ENCODE measurements at places on chromosomes 16 and 17.

DNA sequence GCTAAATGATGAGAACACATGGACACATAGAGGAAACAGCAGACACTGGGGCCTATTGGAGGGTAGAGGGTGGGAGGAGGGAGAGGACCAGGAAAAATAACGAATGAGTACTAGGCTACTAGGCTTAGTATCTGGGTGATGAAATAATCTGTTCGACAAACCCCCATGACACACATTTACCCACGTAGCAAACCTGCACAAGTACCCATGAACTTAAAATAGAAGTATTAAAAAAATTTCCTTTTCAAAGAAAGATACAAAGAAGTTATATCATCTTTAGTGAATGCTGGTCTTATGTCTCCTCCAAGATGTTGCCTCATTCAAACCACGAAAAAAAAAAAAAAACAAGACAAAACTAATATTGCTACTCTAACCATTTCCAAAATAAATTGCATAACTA is 31.7 kb downstream of the MBTD1 start:
- DNase-seq: no peak

DNA sequence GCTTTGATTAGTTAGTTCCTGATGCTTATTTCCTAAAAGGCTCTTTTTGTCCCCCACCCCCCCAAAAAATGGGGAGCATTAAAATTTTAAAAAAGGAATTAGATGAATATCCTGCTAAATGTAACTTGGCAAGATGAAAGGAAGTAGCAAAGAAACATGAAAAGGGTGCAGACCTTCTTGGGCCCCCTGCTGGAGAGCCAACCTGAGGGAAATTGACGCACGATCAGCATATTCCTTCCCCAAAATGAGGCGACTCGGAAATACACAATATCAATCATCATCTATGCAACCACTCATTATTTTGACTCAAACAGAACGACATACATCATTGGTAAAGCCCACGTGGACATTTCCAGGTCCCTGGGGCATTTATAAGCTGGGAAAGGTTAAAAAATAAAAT is 59.7 kb downstream of the GRIN2A start:
- no peak for DNase-seq

- DNase-seq: no peak
Measured at GRCh38 chr17:6454495-6455320, 10.5 kb downstream of the PIMREG start.

GRCh38 chr16:8716592-8716991 is 42.2 kb downstream of the ABAT start:
- no peak for DNase-seq

DNA sequence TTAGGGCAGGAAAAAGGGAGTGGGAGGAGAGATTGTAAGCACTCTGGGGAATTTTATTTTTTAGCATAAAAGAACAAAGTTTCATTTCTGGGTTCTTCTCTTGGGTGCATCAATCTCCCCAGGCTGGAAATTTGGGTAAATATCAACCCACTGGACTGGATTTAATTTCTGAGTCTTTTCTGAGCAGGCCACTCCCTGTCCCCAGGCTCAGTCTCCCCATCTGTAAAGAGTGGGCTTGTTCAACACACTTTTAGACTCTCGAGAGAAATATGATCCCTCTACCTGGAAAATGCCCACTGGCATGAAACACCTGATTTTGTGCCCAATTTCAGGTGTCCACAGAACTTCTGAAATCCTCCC is 617 bp upstream of the VTN start:
- no peak for DNase-seq

DNA sequence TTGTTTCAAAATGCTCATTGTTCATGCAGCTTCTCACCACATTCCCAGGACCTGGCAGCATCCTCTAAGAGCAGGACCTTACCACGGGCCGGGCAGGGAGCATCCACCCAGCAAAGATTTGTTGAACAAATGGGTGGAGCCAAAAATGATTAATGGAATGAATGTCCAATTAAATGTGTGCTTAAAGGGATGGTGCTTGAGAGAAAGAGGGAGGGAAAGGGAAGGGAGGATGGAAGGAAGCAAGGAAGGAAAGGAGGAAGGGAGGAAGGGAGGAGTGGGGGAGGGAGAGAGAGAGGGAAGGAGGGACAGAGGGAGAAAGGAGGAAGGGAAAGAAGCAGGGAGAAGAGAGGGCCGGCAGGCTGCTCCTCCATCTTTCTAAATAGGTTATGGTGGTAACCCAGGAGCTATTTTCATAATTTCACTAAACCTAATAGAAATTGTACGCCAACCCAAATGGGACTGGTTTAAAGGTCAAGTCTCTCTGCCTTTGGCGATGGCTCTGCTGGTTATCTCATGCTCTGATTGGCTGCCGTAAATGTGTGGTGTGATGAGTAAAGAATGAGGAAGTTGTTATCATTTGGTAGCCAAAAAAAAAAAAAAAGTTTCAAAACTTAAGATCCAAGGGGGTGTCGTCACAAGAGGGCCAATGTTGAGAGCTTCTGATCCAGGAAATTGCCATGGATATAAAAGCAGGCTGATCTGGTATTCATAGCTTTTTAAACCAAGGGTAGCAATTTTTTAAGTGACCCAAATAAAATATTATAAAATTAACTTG is 126.7 kb upstream of the FOXF1 start:
- DNase-seq: no peak

DNA sequence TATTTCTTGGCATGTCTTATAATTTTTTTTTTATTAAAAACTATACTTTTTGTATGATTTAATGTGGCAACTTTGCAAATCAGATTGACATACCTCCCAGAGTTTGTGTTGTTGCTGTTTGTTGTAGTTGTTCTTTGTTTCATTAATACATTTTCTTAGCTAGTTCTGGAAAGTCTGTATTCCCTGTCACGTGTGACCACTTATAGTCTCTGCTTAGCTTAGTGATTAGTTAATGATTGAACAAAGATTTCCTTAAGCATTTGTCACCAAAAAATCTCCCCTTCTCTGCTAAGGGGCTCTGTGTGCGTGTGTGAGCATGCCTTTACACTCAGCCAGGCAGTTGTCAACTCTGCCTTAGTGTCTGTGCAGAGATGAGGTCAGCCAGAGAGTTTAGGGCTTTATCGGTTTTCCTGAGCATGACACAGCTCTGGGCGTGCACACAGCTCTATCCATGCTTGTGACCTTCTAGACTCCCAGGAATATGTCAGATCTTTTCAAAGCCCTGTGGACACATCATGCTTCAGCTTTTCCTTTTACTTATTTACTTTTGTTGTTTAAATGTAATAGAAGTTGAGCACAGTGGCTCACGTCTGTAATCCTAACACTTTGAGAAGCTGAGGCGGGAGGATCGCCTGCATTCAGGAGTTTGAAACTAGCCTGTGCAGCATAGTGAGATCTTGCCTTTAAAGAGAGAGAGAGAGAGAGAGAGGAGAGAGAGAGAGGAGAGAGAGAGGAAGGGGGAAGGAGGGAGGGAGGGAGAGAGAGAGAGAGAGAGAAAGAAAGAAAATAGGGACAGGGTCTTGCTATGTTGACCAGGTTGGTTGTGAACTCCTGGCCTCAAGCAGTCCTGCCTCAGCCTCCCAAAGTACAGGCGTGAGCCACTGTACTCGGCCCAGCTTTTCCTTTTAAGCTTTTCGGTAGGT is 21.9 kb downstream of the DNAI2 start:
- DNase-seq: no peak

DNA sequence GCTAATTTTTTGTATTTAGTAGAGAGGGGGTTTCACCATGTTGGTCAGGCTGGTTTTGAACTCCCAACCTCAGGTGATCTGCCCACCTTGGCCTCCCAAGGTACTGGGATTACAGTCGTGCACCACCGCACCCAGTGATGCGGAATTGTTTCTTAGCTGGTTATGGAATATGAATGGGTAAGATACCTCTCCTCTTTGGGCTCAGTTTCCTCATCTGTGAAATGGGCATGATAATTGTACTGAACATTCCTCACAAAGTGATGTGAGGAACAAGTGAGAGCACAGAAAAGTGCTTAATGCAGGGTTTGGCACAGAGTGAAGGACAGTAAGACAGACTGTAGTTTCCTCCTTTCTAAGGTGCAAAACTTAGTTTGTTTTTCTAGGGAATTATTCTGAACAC is 31.0 kb upstream of the NFAT5 start:
- no peak for DNase-seq

DNA sequence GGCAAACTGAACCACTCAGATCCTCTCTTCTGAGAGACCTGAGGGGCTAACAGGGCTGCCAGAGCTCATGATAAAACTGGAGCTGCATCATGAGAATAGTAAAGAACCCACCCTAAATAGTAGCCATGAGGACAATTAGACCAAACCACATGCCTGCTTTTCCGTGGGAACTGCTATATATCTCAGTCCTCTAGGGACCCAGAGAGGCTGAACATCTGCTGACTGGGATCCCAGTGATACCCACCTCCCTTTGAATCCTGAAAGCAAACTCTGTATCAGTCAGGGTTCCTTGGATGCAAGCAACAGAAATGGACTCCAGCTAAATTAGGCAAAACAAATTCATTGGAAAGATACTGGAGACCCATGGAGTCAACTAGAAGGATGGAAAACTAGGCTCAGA is 6.5 kb downstream of the MT1X start:
- no peak for DNase-seq

DNA sequence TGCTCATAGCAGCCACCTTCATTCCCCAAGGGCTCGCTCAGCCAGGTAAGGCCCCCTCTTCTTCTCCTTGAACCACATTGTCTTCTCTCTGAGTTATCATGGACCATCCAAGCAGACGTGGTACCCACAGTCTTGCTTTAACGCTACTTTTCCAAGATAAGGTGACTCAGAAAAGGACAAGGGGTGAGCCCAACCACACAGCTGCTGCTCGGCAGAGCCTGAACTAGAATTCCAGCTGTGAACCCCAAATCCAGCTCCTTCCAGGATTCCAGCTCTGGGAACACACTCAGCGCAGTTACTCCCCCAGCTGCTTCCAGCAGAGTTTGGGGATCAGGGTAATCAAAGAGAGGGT is 272 bp downstream of the CCL2 start:
- DNase-seq: no peak

DNA sequence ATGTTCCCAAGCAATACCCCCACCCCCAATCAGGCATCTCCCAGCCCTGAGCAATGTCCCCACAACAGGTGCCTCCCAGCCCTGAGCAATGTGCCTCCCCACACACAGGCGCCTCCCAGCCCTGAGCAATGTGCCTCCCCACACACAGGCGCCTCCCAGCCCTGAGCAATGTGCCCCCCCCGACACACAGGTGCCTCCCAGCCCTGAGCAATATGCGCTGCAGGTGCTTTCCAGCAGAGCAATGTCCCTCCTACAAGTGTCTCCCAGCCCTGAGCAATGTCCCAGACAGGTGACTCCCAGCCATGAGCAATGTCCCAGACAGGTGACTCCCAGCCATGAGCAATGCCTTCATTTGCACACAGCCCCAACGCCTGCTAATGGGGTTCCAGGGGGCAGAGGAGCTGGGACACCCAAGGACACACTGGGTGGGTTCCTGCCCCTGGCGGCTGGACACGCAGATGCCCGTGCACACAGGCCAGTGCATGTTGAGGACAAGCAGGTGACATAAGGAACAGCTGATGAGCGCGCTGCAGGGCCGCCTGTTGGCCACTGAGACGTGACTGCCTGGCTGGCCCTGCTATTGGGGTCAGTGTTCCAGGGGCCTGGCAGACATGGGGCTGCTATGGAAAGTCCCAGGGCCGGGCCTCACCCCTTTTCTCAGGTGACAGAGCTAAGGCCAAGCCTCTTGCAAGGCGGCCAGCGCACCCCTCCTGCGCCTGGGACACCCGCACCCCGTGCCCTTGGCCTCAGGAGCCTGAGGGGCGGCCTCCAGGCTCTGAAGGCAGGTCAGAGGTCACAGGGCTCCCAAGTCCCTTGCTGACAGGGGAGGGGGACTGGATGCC is 26.9 kb upstream of the PABPN1L start:
- no peak for DNase-seq

DNA sequence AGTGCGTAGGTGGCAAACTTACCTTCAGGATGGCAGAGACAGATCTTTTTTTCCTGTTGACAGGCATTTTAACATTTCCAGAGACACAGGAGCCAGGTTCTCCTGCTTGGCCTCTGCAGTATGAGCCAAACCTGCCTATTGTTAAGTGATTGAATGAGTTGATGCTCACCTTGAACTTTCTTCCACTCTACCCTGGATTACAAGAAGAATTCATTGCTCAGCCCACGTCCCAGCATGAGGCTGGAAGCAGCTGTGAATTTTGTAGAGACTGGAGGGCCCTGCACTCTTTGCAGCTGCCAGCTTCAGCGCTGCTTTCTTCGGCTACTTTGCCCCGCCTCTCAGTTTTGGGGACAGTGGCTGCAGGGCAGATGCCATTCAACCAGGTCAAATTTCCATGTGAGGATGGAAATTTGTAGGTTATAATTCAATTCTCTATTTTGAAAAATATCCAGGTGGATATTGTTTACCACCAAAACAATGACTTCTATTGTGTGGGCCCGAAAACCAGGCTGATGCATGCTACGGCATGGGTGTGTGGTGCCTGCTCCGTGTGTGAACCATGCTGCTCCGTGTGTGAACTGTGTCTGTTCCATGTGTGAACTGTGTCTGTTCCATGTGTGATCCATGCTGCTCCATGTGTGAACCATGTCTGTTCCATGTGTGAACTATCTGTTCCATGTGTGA is 75.2 kb upstream of the METTL9 start:
- DNase-seq: peak; percentile 23

GRCh38 chr16:61471737-61472136 is 564.5 kb downstream of the CDH8 start:
- no peak for DNase-seq

DNA sequence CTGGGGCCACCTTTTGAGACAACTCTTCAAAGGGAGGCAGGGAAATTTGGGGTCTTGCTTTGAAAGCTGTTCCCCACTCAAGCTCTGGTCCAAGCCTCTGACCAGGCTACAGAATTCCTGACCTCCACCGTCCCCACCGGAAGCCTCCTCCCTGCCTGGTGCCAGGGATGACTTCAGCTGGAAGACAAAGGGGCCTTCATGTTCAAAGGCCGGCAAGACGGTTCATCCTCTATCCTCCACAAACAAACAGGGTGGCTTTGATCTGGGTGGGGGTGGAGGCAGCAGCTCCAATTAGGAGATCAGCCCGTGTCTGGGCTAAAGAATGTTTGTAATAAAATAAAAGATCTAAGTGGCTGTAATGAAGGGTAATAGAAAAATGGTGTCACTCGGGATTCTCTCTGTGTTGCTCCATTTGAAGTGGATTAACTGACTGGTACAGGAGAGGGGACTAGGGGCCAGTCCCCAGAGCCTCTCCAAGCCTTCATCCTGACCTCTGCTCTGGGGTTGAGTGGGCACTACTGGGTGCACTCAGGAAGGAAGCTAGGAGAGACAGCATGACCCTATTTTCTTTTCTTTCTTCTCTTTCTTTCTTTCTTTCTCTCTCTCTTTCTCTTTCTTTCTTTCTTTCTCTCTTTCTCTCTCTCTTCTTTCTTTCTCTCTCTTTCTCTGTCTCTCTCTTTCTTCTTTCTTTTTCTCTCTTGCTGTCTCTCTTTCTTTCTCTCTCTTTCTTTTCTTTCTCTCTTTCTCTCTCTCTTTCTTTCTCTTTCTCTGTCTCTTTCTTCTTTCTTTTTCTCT is 27.5 kb upstream of the NKD1 start:
- DNase-seq: no peak

Data from femur (tissue), 1 donor.